ENCODE measurements at places on chromosomes 7 and 10. TPM values are rescaled to one million over a fixed set of nuclear protein-coding genes. Genes with fewer than 3 reads are reported as not detected.

Gene SCIN
- total RNA-seq = not detected

Gene ABCB1
- 0.78 TPM for total RNA-seq

- DNase-seq = no peak
Observed at GRCh38 chr7:80136261-80137055, 1.8 kb downstream of the GNAI1 start.

- DNase-seq = no peak
Observed at GRCh38 chr7:79337717-79338116, 115.8 kb downstream of the MAGI2 start.
